ENCODE measurements at places on chromosomes 2 and 18.

DNA sequence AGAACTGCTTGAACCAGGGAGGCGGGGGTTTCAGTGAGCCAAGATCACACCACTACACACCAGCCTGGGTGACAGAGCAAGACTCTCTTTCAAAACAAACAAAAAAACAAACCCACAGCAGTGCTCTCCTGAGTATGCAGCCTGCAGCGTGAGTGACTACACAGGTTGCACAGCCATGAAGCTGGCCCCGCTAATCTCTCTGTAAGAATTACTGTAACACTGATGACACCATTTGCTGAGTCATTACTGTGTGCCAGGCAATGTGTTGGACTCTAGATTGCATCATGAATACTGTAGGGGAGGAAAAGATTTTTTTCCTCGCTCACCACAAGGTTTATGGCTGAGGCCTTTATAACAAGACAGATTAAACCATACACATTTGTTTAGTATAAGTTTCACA lies 118.6 kb upstream of the ATP8B1 start:
- no peak for DNase-seq

GRCh38 chr2:171706152-171706803 lies 19.0 kb downstream of the DYNC1I2 start:
- DNase-seq, result no peak

GRCh38 chr2:23944527-23944926 lies 4.3 kb downstream of the UBXN2A start:
- DNase-seq, result no peak

GRCh38 chr2:41881249-41881648 lies 166.6 kb upstream of the PKDCC start:
- no peak for DNase-seq
